ENCODE measurements at places on chromosomes 4 and X.

DNA sequence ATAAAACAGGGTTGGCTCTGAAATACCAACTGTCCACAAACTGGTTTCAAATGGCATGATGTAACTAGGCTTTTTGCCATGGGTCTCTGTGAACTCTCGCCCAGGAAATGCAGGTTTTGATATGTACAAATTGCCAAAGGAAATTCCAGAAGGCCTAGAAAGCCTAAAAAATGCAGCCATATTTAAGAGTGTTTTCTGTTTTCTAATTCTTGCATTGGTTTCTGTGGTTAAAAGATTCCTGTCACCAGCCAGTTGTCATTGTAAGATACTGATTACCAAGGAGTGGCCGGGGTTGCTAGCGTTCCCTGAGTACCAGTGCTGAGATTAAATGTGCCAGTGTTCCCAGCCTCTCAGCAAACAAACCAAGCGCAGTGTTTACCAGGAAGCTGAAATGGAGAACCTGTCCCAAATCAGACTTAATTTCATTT lies 53.9 kb upstream of the SORBS2 start:
- no peak overlapping the region for H3K27ac ChIP-seq
- H3K27me3 ChIP-seq = no peaks in the 10 kb centered on the region
- H3K36me3 ChIP-seq = no peaks in the 10 kb centered on the region
- no peak for DNase-seq
- no peaks in the 10 kb centered on the region for H3K4me1 ChIP-seq

- peak overlapping the region; percentile 55 for H3K4me3 ChIP-seq
- H3K27ac ChIP-seq = peak overlapping the region; percentile 91
- H3K27me3 ChIP-seq = no peaks in the 10 kb centered on the region
- no peaks in the 10 kb centered on the region for H3K36me3 ChIP-seq
- no peaks in the 10 kb centered on the region for H3K4me1 ChIP-seq
- peak; percentile 80 for DNase-seq
Observed at GRCh38 chrX:103687696-103688201, 1.2 kb upstream of the MORF4L2 start.

DNA sequence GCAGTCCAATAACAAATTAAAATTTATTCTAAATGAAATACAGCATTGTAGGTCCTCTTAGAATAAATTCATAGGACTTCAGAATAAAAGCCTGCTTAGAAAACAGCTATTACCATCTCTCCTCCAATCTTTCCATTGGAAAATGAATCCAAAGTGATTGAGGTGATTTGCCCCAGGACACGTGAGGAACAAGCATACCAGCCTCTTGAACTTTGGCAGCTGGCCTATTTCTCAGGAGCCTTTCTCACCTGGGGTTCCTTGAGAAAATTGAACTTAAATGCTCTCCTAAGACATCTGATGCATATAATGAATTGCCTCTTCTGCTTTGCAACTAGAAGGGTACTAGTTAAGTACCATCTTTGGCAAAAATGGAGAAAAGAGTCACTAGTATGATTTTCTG lies 13.5 kb downstream of the ARHGAP24 start:
- no peaks in the 10 kb centered on the region for H3K4me1 ChIP-seq
- no peaks in the 10 kb centered on the region for H3K27me3 ChIP-seq
- no peak overlapping the region for H3K4me3 ChIP-seq
- no peak for DNase-seq
- H3K27ac ChIP-seq = no peak overlapping the region

DNA sequence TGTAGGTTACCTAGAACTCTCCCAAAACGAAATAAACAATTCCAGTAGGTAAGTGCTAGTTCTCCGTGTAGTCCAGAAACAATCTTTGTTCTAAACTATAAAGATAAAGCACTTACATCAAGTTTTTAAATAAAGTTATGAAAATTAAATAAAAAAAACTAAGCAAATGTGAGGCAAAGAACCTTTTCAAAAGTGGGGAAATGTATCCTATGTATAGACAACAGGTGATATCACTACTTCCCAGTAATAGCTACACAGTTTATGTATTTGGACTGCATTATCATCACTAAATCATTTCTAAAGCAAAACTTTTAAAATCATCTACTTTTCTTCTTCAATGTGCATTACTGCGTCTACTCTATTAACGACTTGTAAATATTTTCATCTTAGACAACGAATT lies 2.0 kb downstream of the YTHDC1 start:
- H3K4me3 ChIP-seq = peak overlapping the region; percentile 95
- no peak overlapping the region for H3K27ac ChIP-seq

DNA sequence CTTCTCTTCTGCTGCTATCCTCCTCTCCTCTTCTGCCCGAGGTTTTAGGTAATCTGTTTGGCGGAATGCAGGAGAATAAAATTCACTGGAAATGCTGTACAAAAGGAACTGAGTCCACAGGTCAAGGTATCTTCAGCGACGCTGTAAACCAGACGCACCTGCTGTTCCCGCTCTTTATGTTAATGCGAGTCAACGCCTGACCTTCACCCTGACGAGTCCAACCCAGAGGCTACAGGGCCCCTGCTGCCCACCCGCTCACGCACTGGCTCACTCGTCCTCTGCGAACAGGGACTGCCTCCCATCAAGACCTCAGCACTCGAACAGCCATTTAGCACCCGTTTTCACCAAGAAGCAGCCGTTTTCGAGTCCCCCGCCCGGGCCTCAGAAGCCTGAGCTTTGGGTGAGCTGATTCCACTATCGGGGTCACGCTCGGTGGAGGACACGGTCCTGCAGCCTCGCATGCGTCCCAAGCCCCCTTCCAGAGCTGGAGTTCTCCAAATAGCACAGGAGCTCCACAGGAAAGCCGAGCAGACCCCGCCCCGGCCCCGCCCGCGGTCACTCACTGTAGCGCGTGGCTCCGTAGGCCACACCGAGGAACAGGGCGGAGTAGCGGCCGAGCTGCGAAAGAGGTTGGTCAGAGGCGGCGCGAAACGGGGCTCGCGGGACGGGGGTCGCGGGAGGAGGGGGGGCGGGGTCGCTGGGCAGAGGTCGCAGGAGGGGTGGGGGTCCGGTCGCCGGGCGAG lies 556 bp downstream of the ATP5ME start:
- peak overlapping the region; percentile 100 for H3K4me3 ChIP-seq
- H3K4me1 ChIP-seq = peaks cover 17% of the 10 kb centered on the region
- H3K27ac ChIP-seq = no peak overlapping the region
- DNase-seq = no peak

DNA sequence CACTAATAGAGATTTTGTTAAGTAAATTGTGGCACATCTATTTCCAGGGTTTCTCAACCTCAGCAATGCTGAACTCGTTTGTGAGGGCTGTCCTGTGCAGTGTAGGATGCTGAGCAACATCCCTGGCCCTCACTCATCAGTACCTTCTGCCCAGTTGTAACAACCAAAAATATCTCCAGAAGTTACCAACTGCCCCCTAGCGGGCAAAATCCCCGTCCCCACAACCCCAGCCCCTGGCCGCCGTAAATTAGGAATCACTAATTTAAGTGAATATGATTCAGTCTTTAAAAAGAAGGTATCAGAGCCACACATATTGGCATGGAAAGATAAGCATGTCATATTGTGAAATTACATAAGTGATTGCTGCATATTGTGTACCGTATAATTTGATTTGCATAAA lies 123.4 kb downstream of the ASB9 start:
- no peaks in the 10 kb centered on the region for H3K4me1 ChIP-seq
- no peak overlapping the region for H3K4me3 ChIP-seq
- no peaks in the 10 kb centered on the region for H3K27me3 ChIP-seq
- no peak overlapping the region for H3K27ac ChIP-seq
- H3K36me3 ChIP-seq = no peaks in the 10 kb centered on the region

- H3K4me1 ChIP-seq = no peaks in the 10 kb centered on the region
- H3K27ac ChIP-seq = no peak overlapping the region
- H3K27me3 ChIP-seq = no peaks in the 10 kb centered on the region
- no peaks in the 10 kb centered on the region for H3K36me3 ChIP-seq
- no peak overlapping the region for H3K4me3 ChIP-seq
Observed at GRCh38 chr4:52780617-52781354, 29.6 kb upstream of the ERVMER34-1 start.

GRCh38 chr4:17595471-17596005 lies 18.5 kb downstream of the LAP3 start:
- H3K27ac ChIP-seq = no peak overlapping the region
- no peaks in the 10 kb centered on the region for H3K27me3 ChIP-seq
- H3K4me3 ChIP-seq = no peak overlapping the region

DNA sequence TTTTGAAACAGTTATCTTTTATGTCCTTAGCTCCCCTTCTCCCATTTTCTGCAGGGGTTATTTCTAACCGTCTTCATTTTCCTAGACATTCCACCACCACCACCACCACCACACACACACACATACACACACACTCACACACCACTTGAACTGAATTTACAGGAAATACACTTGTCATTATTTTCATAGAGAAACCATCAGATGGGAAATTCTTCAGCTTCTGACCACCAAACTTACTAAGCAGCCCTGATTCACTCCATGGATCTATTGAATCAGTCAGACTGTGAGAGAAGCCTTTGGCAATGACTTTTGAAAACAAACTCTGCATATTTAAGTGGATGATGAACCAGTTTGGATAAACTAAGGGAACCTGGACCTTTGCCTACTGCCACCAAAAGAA lies 210.1 kb upstream of the NHS start:
- no peaks in the 10 kb centered on the region for H3K4me1 ChIP-seq
- H3K4me3 ChIP-seq = no peak overlapping the region
- H3K36me3 ChIP-seq = no peaks in the 10 kb centered on the region
- DNase-seq = no peak
- no peak overlapping the region for H3K27ac ChIP-seq
- H3K27me3 ChIP-seq = no peaks in the 10 kb centered on the region

DNA sequence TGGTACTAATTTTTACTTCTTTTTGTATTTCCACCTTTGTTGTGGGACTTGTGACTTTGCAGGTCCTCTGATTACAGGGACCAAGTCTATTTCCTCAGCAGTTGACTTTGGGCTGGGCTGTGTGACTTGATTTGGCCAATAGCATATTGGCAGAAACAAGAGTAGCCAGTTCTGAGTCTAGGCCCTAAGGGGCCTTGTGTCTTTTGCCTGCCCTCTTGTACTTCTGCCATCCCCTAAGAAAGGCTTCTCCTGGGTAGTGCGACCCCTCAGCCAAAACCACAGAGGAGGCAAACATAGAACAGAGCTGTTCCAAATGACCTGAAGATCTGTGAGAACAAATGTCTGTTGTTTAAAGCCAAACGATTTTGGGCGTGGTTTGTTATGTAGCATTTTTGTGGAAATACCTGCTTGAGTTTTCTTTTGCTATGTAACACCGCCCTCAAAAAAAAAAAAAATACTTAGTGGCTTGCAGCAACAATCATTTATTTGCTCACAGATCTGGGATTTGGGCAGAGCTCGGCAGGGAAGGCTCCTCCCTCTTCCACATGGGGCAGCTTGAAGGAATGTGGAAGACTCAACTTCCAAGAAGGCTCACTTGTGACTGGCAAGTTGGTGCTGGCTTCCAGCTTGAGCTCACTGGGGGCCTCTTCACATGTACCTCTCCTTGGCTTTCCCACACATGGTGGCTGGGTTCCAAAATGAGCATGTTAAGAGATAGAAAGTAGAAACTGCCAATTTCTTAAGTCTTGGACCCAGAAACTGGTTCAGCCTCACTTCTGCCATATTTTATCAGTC lies 423.0 kb upstream of the CNKSR2 start:
- H3K27me3 ChIP-seq = no peaks in the 10 kb centered on the region
- H3K4me1 ChIP-seq = no peaks in the 10 kb centered on the region
- H3K36me3 ChIP-seq = no peaks in the 10 kb centered on the region
- no peak overlapping the region for H3K4me3 ChIP-seq

GRCh38 chrX:139815771-139816170 lies 107.8 kb upstream of the MCF2 start:
- H3K27ac ChIP-seq = no peak overlapping the region
- no peaks in the 10 kb centered on the region for H3K36me3 ChIP-seq
- no peaks in the 10 kb centered on the region for H3K27me3 ChIP-seq

DNA sequence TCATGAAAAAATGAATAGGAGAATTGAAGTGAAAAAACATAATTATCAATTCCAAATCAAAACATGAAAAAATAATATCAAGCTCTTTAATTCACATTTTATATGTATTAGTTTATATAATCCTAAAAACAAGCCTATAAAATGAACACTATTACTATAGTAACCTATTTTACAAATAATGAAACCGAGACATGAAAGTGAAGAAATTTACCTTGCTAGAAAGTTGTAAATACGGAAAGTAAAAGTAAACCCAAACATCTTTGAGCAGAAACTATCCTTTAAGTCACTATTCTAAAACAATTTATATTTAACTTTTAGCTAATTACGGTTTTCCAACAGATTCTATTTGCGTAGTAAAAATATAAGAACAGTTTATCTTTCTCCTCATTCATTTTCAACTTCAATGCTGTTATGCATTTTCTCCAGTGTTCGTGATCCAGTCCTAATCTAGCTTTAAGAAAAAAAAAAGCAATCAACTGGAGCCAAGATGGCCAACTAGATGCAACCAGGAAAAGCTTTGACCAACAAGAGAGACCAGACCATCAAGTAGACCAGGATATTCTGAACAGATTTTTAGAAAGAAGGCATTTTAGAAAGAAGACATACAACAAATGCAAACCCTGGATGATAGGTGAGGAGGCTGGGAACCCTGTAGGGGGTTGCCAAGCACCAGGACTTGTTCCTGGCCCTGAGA lies 67.0 kb downstream of the DDX53 start:
- no peak overlapping the region for H3K27ac ChIP-seq
- H3K36me3 ChIP-seq = no peaks in the 10 kb centered on the region
- no peak for DNase-seq

DNA sequence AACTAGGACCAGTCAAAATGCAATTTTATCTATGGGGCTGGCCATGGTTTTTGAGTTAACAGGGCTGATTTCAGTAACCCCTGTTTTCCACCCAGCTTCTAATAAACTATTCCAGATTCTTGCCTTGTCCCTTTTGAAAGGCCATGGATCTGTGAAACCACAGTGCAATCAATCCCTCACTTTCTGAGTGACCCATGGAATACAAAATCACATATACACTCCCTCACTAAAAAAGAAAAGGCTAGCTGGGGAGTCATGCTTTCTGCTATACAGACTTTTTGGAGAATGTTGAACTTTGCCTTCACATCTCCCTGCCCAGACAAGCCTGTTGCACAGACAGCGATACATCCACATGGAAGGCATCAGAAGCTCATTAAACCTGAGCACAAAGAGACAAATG lies 47.9 kb downstream of the MAD2L1 start:
- no peaks in the 10 kb centered on the region for H3K36me3 ChIP-seq
- no peaks in the 10 kb centered on the region for H3K4me1 ChIP-seq
- DNase-seq = no peak
- no peak overlapping the region for H3K4me3 ChIP-seq
- no peak overlapping the region for H3K27ac ChIP-seq
- no peaks in the 10 kb centered on the region for H3K27me3 ChIP-seq

- H3K36me3 ChIP-seq = no peaks in the 10 kb centered on the region
- H3K4me3 ChIP-seq = peak overlapping the region; percentile 89
- H3K27me3 ChIP-seq = no peaks in the 10 kb centered on the region
- no peak overlapping the region for H3K27ac ChIP-seq
Observed at GRCh38 chrX:40646489-40647306, 663 bp downstream of the CXorf38 start.

DNA sequence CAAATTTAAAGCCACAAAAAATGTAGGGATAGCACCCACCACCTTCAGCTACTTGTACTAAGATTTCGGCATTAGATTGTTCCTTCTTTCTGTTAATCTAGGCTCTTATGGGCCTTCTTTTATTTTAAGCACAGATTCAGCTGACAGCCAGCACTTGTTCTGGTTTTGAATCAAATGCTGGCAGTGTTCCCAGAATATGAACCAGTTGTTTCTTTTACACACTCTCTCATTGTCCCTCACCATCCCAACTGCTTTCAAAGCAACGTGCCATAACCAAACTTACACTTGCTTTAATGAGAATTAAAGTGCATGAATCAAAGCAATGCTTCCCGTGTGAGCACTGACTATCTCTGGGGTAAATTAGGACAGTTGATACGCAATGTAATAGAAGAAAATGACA lies 744.5 kb upstream of the FAM241A start:
- no peak for DNase-seq
- H3K27me3 ChIP-seq = no peaks in the 10 kb centered on the region
- H3K27ac ChIP-seq = no peak overlapping the region
- H3K4me1 ChIP-seq = peaks cover 5% of the 10 kb centered on the region
- H3K4me3 ChIP-seq = no peak overlapping the region
- no peaks in the 10 kb centered on the region for H3K36me3 ChIP-seq
